ENCODE measurements at places on chromosomes 2 and 18. TPM values are rescaled to one million over a fixed set of nuclear protein-coding genes. Genes with fewer than 3 reads are reported as not detected.

DNA sequence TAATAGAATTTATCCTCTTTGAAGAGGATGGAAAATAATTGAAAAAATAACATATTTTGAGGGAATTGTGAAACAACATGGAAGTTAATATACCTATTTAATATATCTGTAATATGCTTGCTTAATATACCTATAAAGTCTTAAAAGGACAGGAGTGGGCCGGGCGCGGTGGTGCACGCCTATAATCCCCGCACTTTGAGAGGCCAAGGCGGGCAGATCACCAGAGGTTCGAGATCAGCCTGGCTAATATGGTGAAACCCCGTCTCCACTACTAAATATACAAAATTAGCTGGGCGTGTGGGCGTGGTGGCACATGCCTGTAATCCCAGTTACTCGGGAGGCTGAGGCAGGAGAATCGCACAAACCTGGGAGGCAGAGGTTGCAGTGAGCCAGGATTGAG, 254.9 kb downstream of the TMX3 start:
- DNase-seq: no peak
- no peak overlapping the region for H3K27ac ChIP-seq
- H3K4me3 ChIP-seq: no peak overlapping the region
- H3K4me1 ChIP-seq: no peaks in the 10 kb centered on the region

- H3K4me3 ChIP-seq: no peak overlapping the region
- H3K36me3 ChIP-seq: no peaks in the 10 kb centered on the region
- H3K4me1 ChIP-seq: no peaks in the 10 kb centered on the region
- H3K27me3 ChIP-seq: peaks cover 2% of the 10 kb centered on the region
Measured at GRCh38 chr18:71374294-71375000, 1085.6 kb downstream of the SOCS6 start.

GRCh38 chr2:174607989-174608865, 10.6 kb upstream of the WIPF1 start:
- peaks cover 93% of the 10 kb centered on the region for H3K4me1 ChIP-seq
- peak; percentile 59 for DNase-seq
- H3K27ac ChIP-seq: peak overlapping the region; percentile 99
- peaks cover 28% of the 10 kb centered on the region for H3K36me3 ChIP-seq
- H3K4me3 ChIP-seq: peak overlapping the region; percentile 54

Gene PMS1
- total RNA-seq: 54.4 TPM

Gene BOLL
- total RNA-seq: 0.51 TPM

Gene UGT1A4
- not detected for total RNA-seq

Gene PHLPP1
- total RNA-seq: 14.1 TPM

Gene GATA6
- total RNA-seq: not detected

Gene LOXHD1
- total RNA-seq: not detected

All from activated T-helper 1 cell treated with anti-CD3 and anti-CD28 coated beads, Interleukin-12 subunit alpha, Interleukin-12 subunit beta, Interleukin-2, Interleukin-4 antibody, amounts not matched to agents 30 ng/mL and 10 ng/mL and 1 ng/mL, durations not matched to agents 14 hours and 24 hours and 36 hours (primary cell).